ENCODE measurements at places on chromosomes 2 and 18.

GRCh38 chr2:191942739-191943103 lies 95.8 kb upstream of the CAVIN2 start:
- DNase-seq = no peak

DNA sequence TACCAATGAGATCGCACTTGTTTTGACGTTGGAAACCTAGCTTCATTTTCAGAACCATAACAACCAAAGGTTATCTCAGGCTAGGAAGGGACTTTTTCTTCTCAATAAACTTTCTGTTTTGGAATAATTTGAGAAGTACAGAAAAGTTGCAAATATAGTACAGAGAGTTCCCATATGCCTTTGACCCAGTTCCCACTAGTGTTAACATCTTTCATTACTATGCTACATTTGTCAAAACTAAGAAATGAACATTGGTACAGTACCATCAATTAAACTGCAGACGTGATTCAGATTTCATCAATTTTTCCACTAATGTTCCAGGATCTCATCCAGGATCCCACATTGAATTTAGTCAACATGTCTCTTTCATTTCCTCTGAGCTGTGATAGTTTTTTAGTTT lies 111.6 kb downstream of the ATL2 start:
- no peak for DNase-seq

- DNase-seq = no peak
Observed at GRCh38 chr2:100437751-100438150, 20.3 kb upstream of the CHST10 start.

DNA sequence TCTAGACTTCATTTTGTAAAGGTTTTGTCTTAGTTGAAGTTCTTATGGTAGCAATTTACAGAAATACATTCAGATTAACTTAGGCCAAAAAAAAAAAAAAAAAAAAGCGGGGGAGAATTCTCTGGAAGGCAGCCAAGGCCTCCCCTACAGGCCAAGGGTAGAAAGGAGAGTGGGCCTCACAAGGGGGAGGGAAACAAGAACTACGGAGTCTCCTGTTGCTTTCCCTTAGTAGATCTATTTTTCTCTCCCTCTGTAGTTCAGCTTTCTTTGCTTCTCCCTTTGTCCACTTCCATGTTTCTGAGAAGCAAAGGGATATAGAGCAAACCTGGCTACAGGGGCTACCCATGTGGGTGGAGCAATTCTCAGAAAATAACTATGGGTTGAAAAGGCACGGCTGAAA lies 2.4 kb upstream of the STK11IP start:
- DNase-seq = no peak

GRCh38 chr2:42929546-42930024 lies 137.2 kb upstream of the HAAO start:
- DNase-seq = no peak

- DNase-seq = no peak
Observed at GRCh38 chr2:190627448-190628412, 21.2 kb upstream of the NAB1 start.

GRCh38 chr18:48445540-48445939 lies 36.4 kb upstream of the ZBTB7C start:
- no peak for DNase-seq

DNA sequence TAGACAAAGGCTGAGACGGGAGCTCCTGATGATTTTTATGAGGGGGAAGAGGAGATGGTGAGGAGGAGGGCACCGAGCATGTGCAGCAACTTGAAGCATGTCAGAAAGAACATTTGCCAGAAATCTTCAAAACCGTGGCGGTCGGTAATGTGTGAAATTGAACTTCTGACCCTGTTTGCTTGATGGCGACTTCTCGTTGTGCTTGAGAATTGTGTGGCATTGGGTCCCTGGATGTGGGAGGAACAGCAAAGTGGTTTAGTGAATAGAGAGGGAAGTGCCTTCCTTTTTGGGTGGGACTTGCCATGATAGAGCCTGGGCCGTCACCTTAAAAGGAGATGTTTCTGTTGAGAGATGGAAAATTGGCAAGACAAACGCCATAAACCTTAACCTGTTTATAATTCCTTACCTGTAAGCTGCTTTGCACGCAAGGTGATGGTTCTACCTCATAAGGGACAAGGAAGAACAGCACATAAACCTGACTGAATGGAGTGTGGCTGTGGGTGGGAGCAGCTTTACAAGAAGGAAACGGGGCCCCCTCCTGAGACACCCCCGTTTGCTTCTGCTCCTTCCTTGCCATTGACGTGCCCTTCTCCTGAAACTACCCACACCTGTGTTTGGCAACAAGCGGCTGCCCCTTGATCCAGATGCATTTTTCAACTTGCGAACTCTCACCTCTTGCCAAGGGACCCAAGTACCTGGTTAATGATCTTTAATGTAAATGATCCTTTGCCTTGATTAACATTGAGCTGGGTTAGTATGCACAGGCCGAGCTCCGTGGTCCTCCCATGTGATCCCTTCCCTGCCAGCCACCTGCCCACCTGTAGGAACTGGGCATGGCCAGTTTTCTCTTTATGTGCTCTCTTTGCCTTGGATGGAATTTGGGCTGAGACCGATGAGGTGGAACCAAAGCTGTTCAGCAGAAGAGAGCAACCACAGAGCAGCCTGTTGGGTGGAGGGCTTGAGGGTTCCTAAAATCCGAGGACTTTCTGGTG lies 153.2 kb downstream of the NEDD4L start:
- DNase-seq = no peak

- no peak for DNase-seq
Observed at GRCh38 chr18:10234912-10235660, 219.3 kb upstream of the APCDD1 start.

DNA sequence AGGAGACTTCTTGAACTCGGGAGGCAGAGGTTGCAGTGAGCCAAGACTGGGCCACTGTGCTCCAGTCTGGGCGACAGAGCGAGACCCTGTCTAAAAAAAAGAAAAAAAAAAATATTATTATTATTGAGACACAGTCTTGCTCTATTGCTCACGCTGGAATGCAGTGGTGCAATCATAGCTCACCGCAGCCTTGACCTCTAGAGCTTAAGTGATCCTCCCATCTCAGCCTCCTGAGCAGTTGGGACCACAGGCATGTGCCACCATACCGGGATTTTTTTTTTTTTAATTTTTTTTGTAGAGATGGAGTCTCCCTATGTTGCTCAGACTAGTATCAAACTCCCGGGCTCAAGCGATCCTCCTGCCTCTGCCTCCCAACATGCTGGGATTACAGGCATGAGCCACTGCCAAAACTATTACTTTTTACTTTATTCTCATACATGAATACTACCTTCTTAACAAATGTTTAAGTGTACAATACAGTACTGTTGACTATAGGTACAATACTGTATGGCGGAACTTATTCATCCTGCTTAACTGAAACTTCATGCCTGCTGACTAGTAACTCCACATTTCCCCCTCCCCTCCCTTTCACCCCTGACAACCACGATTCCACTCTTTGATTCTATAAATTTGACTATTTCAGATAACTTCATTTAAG lies 15.5 kb downstream of the FBXO11 start:
- no peak for DNase-seq

- DNase-seq = no peak
Observed at GRCh38 chr2:238077292-238077691, 16.5 kb downstream of the SCLY start.

- no peak for DNase-seq
Observed at GRCh38 chr18:43563780-43564179, 286.5 kb upstream of the SYT4 start.

- no peak for DNase-seq
Observed at GRCh38 chr2:202642567-202642966, 7.8 kb downstream of the FAM117B start.

GRCh38 chr2:154133823-154134222 lies 262.1 kb downstream of the GALNT13 start:
- no peak for DNase-seq

GRCh38 chr2:187581125-187581896 lies 27.1 kb upstream of the TFPI start:
- DNase-seq = no peak

DNA sequence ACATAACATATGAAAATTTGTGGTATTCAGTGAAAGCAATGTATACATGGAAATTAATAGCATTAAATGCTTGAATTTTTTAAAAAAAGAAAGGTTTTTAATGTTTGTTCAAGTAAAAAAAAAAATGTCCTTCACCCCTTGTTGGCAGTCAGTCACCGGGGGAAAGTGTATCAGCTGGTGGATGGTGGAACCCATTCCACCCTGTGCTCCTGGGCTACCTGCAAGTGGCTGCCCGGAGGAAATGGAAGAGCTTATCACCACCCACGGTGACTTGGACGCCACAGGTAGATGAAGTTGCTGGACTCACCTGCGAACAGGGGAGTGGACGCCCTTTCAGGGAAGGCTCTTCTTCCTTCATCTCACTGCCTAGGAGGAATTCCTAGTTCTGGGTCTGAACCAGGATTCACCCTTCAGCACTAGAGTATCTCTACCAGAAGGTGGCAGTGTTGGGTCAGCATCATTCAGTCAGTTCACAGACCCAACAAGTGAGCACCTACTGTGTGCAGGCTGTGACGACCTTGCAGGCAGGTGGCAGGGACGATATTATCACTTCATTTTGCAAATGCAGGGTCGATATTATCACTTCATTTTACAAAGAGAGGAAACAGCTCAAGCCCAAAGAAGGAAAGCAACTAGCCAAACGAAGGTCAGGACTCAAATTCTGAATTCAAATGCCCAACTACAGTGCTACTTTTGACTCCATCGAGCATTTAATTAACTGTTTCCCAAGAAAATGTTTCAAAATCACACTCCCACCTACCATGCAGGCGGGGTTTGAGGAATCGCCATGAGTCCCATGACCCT lies 35.8 kb downstream of the CIB4 start:
- no peak for DNase-seq

GRCh38 chr2:204950695-204951346 lies 405.5 kb downstream of the PARD3B start:
- no peak for DNase-seq

- no peak for DNase-seq
Observed at GRCh38 chr2:68918497-68918896, 34.2 kb downstream of the GKN2 start.

- DNase-seq = peak; percentile 26
Observed at GRCh38 chr18:56869189-56869777, 218.1 kb downstream of the WDR7 start.

GRCh38 chr2:105141099-105141614 lies 100.4 kb upstream of the GPR45 start:
- no peak for DNase-seq

DNA sequence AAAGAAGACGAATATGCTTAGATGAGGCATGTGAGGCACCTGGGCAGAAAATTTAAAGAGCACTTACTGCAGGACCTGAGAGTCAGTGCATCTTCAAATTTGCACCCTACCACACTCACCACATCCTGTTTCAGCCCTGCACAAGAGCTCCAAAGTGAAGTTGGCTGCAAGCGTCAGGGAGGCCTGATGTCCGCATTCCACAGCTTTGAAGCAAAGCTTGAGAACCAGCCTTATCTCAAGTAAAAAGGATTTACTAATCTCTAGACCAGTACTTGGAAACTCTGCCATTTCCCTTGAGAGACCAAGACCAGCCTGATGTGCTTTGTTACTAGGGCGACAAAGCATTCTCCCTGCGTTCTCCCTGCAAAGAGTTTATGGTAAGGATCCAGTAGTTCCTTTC lies 3.4 kb upstream of the ASNSD1 start:
- no peak for DNase-seq

GRCh38 chr2:98157557-98157956 lies 70.6 kb downstream of the VWA3B start:
- DNase-seq = no peak
